ENCODE measurements at places on chromosomes 13 and 19.

DNA sequence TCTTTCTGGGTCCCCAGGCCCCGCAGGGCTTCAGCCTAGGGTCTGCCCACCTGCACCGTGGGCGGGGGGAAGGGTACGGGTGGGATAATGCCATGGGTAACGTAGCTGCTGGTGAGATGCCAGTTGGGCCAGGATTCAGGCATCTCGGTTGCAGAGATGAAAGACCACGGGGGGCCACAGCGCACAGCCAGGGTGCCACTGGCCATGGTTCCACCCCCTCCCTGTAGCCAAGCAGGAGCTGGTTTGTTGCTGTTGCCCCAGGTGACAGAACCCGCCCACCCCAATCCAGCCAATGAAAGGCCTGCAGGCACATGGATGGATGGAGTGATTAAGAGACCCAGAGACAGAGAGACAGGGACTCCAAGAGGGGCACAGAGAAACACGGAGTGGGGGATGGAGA lies 1.0 kb upstream of the CGB7 start:
- no peak for DNase-seq

DNA sequence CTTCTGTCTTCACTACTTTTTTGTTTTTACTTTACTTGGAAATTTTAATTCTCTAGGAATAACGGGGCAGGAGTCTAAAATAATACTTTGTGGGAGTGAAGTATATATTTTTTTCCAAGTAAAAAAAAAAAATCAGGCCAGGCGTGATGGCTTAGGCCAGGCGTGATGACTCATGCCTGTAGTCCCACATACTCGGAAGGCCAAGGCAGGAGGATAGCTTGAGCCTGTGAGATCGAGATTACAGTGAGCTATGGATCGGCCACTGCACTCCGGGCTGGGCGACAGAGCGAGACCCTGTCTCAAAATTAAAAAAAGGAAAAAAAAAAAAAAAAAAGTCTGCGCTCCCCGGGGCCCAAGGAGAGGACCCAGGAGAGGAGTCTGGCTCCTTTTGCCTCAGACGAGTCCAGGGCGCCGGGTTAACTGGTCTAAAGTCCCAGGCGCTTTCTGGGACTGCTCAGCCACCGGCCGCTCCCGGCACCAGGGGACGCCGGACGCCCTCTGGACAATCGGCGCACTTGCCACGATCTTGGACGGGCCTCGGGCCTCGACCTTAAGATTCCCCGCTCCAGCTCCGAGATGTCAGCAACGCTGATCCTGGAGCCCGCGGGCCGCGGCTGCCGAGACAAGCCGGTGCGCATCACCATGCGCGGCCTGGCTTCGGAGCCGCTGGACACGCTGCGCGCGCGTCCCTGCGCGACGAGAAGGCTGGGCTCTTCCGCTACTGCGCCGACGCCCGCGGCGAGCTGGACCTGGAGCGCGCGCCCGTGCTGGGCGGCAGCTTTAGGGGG lies 2.7 kb upstream of the ZFP82 start:
- DNase-seq = peak; percentile 30

- no peak for DNase-seq
Observed at GRCh38 chr13:46881621-46882020, 15.2 kb downstream of the HTR2A start.

DNA sequence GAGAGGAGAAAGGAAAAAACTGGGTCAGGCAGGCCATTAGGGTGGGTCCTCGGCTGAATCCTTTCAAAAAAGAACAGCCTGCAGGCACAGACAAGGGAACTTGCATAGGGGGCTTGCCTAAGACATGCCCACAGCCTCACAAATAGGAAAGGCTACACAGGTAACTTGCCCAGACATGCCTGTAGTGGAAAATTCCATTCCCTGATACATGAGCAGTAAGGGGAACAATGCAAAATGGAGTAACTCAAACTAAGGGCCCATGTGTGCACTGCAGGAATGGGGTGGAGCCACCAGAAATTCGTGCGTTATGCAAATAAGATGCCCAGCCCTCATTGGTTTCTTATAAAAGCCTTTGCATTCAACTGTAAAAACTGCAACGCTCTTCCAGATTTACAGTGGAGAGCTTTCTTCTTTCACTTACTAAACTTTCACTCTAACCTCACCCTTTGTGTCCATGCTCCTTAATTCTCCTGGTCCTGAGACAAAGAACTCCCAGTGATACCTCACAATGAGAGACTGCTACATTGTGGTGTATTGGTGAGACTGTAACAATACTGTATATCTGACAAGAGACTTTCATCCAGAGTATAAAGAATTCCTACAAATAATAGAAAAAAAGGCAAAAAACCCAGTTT lies 59.5 kb upstream of the SLITRK1 start:
- DNase-seq = no peak

GRCh38 chr13:92767468-92767867 lies 459.1 kb upstream of the GPC6 start:
- no peak for DNase-seq

DNA sequence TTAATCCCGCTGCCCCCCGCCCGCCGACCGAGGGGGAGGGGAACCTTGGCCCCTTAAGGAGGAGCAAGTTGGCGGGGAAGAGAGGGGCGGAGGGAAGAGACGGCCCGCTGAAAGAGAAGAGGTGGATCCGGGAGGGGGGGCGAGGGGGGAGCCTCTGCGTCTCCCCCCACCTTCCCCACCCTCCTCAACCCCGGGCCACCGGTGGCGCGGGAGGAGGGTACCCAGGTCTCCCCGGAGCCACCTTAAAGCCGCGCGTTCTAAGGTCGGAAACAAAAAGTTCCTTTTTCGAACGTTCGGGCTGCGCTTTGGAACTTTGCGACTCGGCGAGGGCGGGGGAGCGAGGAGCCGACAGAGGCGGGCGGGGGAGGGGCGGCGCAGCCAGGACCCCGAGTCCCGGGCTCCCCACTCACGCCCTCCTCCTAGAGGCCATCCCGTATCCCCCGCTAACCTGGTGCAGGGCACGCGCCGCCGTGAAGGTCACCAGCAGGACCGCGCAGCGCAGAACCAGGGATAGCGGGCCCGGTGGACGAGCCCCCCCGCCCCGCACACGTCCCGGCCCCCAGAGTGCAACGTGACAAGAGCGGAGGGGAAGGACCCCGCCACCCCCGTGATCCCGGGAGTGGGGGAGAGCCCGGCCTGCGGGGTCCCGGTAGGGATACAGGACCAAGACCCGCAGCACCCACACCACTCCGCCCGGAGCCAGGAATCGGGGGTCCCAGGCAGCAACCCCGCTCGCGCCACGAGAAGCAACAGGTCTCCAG lies 659 bp downstream of the ERF start:
- peak; percentile 69 for DNase-seq

- DNase-seq = no peak
Observed at GRCh38 chr19:3982701-3983541, 2.3 kb downstream of the EEF2 start.

DNA sequence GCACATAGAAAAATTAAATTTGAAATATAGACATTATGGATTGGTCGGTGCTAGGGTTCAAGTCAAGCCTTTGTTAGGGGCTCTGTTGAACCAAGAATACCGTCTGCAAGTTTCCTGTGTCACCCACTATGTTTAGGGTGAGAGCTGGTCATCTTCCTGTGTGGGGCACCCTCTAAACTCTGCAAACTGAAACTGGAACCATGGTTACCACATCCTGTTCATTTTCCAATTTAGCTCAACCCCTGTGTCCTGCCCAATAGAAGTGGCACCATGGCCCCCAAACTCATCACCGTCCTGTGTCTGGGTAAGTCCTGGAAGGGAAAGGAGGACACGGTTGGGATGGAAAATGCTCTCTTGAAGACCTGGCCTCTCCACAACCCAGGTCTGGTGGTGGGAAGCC lies 29.9 kb downstream of the LAIR2 start:
- DNase-seq = no peak

DNA sequence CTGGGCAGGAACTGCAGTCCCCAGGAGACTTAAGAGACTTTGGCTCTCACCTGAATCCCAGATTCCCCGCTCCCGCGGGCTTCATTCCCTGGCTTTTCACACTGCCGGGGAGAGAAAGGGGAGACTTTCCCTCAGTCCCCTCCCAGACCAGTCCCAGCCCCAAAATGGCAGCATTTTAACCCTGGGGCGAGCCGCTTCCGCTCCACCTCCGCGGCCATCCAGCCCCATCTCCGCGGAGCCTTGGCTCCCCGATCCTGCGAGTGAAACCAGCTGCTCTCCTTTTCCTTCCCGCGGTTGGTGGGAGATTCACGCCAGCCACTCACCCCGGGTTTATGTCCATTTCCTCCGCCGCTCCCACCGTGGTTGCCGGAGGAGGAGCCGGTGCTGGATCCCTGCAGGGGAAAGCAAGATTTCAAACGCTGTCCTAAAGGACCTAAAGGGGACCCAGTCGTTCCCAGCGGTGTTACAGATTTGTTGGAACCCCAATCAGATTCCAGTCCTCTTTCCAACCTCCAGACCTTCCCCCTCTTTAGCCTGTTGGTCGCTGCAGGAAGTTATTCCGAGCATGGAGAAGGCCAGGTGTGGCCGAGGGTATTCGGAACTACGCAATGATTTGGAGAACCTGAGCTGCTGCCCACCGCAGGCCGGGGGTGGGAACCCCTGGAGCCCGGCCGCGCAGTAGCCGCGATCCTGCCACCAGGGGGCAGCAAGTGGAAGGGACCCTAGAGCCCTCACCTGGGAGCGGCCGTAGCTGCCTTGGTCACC lies 3.4 kb downstream of the DMKN start:
- DNase-seq = peak; percentile 83

DNA sequence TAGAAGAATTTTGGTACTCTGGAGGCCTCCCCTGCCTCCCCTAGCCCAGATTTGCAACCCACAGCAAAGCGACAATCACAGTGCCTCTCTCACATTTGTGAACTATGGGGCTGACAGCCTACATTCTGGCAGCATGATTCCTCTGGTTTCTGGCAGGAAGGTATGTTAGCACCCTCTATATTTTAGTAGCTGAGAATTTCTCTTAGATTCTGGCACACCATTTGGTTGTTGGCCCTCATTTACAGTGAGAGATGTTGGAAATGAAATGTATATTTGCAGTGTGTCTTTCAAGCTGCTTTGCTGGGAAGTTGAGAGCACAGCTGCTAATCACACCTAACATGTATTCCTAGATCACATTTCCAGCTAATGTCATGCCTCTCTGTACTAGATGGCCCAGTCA lies 735.0 kb downstream of the FGF9 start:
- no peak for DNase-seq
